ENCODE measurements at places on chromosomes 5 and 9.

DNA sequence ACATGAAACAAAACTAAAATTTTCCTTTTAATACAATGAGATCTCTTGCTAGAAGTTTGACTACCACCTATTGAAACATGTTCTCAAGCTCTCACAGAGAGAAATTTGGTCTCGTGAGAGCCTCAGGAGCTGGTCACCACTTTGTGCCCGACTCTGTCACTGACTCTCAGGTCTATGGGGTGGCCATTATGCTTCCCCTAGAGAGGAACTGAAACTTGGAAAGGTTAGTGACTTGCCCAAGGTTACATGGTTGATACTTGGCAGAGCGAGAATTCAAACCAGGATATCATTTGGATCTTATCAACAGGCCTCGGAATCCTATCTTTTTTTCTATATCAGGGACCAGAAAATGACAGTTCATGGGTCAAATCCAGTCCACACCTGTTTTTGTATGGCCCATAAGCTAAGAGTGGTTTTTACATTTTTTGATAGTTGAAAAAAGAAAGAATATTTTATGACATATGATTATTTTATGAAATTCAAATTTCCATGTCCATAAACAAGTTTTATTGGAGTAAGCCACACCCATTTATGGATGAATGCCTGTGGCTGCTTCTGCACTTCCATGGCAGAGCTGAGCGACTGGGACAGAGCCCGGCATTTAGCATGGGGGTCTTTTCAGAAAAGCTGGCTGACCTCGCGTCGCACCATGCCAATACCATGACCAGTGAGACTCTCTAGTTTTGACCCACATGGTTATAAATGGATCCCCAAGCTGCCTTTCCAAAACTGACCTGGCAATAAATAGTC, 44.8 kb upstream of the EQTN start:
- DNase-seq = no peak

GRCh38 chr9:23379842-23380241, 446.2 kb downstream of the ELAVL2 start:
- DNase-seq = no peak

DNA sequence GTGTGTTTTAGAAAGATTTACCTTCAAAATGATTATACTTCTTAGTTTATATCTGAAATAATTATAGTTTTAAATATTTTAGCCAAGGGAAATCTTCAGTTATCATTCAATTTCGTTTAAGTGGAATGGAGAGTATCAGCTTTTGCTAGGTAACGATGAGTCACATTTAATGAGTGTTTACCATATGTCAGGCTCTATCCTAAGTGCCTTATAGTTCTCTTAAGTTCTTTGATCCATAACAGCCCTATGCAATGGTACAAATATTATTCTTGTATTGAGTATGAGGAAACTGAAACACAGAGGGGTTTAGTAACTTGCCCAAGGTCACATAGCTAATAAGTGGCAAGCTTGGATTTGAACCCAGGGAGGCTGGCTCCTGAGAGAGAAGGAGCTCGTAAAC, 37.5 kb upstream of the SHB start:
- DNase-seq = no peak

- no peak for DNase-seq
Measured at GRCh38 chr5:153513156-153513555, 22.7 kb downstream of the GRIA1 start.

DNA sequence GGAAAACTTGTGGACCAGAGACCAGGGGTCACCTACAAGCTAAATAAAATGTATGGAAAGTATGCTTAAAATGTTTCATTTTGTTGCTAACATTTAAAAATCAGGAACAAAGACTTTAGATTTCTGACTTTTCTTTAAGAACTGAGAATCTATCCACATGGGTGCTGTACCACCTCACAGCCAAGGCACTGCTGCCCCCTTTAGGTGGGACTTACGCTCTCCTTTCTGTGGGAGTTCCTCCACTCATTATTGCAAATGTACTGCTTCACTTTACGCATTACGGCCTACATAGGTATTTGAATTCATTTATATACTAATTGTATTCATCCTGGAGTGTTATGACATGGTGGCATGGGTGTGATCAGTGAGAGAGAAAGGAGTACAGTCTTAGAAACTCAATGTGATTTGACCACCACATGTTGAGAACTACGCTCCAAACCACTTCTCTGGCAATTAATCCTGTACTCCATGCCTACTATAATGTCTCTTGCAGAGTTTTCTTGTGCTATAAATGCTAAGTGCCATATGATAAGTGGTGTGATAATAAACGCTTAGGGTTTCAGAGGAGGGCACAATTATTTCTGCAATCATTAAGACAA, 24.7 kb upstream of the CETN3 start:
- peak; percentile 24 for DNase-seq

DNA sequence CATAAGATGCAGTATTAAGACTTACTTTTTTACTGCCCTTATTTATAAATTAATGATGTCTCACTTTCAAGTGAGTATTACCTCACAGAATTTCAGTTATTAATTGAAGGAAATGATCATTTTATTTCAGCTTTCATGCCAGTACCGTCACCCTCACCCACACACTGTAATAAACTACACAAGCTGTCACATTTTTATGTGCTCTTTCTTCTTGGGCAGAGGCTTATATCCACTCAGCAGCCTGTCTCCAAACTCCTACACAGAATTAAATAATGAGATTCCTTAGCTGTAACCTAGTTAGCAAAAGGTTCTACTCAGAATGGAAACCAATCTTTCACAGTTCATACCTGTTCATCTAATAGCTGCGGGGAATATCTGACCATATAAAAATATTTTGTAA, 1915.8 kb upstream of the CDH6 start:
- DNase-seq = no peak

Measured in stimulated activated CD8-positive, alpha-beta memory T cell treated with anti-CD3 and anti-CD28 coated beads, Interleukin-2, amount 100 ng/mL, for 48 hours (primary cell).